ENCODE measurements at places on chromosomes 6 and 20.
A peak's percentile ranks its signal among the peaks of the same experiment; 100 is the strongest.

DNA sequence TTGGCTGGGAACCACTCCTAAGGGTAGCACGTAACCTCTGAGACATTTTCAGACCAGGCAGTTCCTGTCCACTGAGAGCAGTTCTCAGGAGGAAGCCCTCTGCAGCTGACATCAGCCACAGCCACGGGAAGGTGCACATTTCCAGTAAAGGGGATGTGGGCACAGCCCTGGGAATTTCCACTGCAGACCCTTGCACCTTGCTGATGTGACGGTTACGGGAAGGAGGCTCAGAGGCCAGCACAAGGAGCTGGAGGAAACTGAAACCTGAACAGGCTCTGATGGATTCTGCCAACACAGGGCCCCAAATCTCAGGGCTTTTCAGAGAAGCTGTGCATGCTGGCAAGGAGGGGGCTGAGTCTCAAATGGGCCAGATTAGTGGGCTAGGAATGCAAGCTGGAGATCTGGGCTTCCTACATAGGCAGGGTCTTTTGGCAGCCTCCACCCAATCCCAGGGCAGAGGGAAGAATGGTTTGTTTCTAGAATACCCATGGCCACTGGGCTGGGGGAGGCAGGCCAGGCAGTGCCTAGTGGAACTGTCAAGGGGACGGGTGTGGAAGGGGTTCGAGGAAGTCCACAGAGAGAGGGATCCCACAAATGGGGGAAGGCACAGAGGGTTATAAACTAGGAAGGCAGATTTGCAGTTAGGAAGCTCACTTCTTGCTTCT is 14.2 kb downstream of the EBF4 start:
- DNase-seq: no peak

DNA sequence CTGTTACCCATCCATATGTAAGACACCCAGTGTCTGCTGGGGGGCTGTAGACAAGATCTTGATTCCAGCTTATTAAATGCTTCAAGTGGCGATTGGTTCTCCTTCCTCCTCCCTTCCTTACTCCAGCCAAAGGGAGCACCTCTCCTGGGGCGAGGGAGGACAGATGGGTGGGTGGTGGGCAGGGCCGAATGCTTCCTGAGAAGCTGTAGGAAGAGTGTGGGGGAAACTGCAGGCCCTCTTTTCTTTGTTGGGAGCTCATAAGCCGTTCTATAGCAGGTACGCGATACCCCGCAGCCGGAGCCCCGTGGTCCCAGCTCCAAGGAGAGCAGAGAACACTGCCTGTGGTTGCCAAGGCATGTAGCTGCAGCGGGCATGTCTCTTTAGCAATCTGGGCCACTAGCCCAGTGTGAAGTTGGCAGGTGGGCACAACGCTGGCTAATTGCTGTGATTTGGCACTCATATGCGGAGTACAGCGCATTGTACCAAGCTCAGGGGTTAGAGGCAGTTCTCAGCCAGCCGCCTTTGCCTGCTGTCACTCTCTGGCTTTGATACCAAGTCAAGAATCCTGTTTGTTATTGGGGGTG is 14.7 kb upstream of the KCNG1 start:
- DNase-seq: no peak

DNA sequence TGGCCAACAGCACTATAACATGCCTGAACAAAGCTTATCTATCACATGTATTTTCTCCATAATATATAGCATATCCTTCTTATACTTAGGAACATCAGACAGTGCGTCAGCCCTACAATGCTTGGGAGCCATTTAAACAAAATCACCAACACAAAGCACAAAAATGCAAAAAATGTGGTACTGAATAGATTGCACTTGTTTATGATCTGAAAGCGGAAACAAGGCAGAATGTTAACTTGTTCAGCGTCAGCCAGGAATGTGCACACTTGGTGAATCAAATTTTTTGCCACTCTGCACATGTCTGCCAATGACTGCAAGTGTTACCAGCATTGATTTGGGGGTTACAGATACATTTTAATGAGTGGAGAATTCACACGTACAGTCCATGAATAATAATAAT is 14.8 kb downstream of the SLC35A1 start:
- no peak for DNase-seq

DNA sequence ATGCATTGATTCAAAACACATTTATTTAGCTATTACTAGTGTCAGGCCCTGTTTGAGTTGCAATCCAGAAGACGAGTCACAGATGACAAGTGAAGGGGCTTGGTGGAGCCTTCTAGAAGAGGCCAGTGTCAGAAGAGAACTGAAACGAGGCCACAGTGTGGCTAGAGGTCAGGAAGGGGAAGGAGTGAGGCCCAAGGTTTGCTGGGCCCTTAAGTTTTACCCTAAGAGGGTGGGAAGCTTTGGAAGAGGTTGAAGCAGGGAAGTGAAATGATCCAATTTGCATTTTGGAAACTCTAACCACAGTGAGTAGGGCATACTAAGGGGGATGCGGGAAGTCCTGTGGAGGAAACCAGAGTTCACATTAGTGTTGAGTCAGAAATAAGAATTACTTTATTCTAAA is 25.0 kb downstream of the TTK start:
- DNase-seq: no peak

- no peak for DNase-seq
These were observed 493.7 kb upstream of the SULF2 start for GRCh38 chr20:48278961-48279481.

DNA sequence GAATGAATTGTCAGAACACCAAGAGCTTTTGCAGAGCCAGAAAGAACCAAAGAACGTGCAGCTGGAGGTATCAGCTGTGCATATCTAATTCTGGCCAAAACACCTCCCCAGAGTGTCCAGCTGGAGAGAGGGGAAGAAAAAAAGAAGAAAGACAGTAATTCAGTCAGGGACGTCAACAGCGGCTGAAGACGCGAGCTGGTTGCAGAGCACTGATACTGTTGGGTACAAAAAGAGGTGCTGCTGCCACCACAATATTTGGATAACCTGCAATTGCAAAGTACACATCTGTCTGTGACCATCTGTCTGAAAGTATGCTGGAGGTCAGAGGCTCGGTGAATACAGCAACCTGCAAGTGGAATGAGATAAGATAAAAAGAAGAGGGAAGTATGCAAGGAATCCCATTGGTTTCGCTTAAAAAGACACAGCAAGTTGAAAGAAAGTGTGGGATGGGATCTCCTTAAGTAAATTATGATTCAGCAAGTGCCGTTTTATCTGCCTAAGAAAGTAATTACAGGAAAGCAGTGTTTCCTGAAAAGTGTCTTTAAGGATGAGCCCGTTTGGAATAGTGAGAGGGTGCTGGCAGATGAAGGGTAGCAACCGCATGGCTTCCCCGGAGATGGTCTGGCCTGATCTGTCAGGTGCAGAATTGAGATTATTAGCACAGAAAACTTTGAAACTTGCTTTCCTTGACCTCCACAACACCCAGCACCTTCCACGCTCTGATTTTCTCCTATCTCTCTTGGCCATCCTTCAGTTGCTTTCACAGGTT is 189.9 kb upstream of the PRDM1 start:
- DNase-seq: no peak

- DNase-seq: no peak
These were observed 119.6 kb downstream of the TMEM242 start for GRCh38 chr6:157203764-157204163.

DNA sequence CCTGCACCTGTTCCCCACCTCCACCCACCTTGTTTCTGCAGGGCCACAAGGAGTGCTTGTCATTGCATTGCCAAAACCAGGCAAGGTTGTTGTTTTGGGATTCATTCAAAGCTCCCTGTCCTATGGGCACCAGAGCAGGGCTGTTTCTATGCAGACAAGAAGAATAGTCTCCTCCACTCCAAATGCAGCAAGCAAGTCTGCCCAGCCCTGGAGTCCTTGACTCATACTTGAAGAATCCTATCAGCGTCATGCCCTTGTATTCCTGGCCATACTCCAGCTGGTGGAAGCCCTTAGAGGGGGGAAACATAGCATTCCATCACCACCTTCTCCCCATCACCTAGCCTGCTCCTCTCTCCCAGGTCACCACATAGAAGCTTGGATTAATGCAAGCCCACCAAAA is 145.3 kb upstream of the ECI2 start:
- no peak for DNase-seq

- peak; percentile 37 for DNase-seq
These were observed 71.3 kb upstream of the SLC2A12 start for GRCh38 chr6:134123666-134124208.

DNA sequence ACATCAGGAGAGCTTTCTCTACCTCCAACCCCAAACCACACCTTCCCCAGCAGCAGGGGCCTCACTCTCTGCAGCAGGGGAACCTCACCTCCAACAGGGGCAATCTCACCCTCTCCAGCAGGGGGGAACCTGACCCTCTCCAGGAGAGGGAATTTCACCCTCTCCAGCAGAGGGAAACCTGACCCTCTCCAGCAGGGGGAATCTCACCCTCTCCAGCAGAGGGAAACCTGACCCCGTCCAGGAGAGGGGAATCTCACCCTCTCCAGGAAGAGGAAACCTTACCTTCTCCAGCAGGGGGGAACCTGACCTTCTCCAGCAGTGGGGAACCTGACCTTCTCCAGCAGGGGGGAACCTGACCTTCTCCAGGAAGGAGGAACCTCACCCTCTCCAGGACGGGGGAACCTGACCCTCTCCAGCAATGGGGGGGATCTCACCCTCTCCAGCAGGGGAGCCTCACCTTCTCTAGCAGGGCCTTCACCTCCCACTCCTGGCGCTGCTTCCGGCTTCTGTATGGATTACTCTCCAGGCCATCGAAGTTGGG is 3.1 kb downstream of the B3GALT4 start:
- no peak for DNase-seq

- no peak for DNase-seq
These were observed 253.0 kb downstream of the QKI start for GRCh38 chr6:163667372-163668060.

DNA sequence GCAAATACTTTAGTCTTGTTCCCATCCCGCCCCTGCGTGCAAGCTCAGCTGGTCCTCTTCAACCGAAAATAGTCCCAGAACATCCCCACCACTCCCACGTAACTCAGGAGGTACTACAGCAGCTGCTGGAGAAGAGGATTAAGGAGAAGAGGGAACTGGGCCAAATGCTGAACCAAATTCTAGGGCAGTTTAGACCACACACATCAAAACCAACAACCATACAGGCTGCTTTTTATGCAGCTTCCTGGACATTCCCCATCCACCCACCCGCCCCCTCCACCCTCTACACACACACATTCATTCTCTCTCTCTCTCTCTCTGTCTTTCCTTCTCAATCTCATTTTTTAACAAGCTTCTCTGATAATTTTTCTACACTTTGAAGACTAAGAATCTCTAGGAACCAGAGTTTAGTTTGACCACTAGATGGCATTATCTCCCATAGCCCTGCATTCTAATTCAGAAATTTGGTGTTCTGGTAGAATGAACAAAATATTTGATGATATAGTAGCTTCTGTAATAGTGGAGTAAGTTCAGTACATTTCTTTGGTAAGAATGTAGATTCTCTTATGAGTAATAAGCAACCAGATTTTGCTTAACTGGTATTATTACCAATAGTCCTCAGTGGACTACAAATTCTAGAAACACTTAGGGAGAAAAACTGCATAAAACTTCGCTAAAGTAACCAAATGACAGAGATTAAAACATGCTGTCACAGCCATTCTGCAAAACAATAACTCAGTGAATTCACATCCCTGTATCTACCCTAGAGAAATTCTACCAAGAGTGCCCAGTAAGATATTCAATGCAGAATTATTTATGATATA is 52.1 kb upstream of the BEND6 start:
- no peak for DNase-seq

DNA sequence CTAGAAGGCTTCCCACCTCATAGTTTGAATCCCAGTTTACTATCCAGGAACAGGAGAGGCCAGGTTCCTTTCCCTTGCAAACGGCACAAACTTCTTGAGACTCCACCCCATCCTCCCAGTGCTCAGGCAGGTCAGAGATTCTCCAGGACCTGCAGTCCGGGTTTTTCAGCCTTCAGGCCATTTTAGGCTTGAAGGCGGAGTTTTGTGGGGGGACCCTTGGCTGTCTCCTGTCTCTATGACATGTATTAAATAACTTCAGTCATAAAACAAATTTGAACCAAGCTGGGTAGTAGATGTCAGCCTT is 230.1 kb downstream of the NFATC2 start:
- no peak for DNase-seq

DNA sequence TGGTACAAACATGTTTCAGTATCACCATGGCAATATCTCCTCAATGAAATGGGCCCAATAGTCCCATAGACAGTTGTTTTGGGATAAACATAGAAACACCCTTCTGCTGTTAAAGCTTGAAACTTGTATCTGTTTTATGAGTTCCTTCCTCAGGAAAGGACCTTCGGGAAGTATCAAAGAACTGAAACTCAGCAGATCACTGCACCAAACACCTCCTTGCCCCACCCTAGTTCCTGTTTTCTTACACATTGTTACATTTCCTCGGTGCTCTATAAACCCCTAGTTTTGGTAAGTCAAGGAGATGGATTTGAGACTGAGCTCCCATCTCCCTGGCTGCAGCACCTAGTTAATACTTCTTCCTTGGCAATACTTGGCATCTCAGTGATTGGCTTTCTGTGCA is 73.8 kb upstream of the ECI2 start:
- no peak for DNase-seq

DNA sequence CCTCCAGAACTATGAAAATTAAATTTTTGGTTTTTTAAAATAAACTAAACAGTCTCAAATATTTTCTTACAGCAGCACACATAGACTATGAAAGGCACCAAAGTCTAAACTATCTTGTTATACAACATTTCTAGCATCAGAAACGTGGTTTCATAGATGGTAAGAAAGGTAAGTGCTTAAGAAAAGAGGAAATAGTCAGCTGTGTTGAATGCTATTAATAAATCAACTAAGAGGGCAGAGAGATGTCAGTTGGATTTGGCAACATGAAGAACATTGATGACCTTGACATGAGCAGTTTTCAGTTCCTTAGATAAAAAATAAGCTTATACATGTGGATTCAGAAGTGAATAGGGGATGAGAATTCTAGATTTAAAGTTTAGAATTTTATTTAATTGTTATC is 113.6 kb downstream of the RFX6 start:
- DNase-seq: no peak

- DNase-seq: no peak
These were observed 708.8 kb downstream of the EYS start for GRCh38 chr6:64998204-64998603.

GRCh38 chr6:54291738-54292137 is 16.5 kb upstream of the TINAG start:
- DNase-seq: no peak

DNA sequence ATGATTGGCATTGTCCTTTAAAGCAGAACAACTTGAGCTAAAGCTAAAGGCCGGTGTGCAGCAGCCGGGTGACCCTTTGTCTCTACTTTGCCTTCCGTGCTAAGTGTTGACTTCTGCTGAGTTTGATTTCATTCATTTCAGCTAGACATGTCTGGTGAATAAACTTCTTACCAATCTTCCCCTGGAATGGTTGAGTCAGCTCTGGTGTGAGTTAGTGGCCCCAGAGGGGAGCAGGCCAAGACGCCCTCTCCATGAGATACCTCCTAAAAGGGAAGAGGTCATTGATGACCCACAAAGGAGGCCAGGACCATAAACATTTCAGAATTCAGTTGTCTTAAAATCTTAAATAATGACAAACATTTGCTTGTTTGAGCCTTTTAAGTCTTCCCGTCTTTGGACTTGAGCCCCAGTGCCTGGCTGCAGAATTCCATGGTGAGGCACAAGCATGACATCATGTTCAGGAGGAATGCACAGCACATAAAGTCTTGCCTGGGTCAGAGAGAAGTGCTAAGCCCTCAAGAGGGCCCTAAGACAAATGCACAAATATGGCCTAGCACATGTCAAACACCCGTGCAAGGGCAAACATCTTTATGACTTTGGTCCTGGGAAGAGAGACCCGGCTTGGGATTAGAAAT is 96.3 kb upstream of the NEDD9 start:
- no peak for DNase-seq

GRCh38 chr6:4664117-4664626 is 112.0 kb upstream of the CDYL start:
- no peak for DNase-seq

- DNase-seq: no peak
These were observed 16.2 kb downstream of the KCNK17 start for GRCh38 chr6:39298061-39298460.
